ENCODE measurements at places on chromosomes 6 and 20.

GRCh38 chr6:158825038-158825950 is 6.1 kb upstream of the EZR start:
- DNase-seq: no peak

DNA sequence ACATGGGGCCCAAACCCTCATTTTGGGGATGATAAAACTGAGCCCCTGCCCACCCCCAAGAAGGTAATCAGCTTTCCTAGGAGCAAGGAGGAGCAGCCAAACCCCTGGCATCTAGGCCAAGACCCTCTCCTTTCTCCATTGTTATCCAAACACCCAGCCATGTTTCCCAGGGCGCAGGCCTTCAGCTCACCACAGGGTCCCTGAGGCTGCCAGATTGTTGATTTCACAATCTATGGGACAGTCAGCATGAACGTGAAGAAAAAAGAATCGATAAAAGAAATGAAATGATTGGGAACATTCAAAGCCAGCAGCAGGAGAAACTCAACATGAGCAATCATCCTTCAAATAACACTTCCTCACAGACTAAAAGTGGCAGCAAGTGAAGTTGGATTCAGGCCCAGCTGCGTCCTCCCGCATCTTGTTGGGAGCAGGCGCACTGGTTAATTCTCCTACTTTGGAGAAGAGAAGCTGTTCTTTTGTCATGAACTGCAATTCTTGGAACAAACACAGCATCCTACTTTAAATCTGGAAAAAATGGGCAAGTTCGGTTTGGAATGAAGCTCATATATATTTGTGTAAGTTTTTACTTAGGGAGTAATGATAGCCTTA is 241.8 kb upstream of the PRDM1 start:
- no peak for DNase-seq

- no peak for DNase-seq
Observed at GRCh38 chr20:53493311-53493857, 100.3 kb downstream of the ZNF217 start.

- peak; percentile 94 for DNase-seq
Observed at GRCh38 chr6:150255840-150256239, 113.0 kb upstream of the IYD start.

- no peak for DNase-seq
Observed at GRCh38 chr20:41234546-41234945, 83.0 kb downstream of the ZHX3 start.

DNA sequence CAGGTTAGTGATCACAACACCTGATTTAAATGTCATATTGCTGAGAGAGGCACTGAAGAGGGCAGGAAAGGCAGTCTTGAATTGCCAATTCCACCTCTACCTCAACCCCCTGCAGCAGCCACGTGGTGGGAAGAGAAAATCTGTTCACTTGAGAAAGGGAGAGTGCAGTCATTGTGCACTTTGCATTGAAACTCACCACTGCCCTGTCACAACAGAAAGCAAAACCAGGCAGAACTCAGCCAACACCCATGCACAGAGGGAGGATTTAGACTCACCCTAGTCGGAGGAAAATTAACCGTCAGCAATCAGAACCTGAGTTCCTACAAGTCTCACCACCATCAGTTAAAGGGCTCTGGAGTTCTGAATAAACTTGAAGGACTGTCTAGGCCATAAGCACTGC is 1040.2 kb downstream of the HACE1 start:
- DNase-seq: no peak

All from RWPE2 (cell line).